Hypothalamus (tissue), 51 donors: ENCODE measurements at places on chromosomes 7 and 10.
A peak's percentile ranks its signal among the peaks of the same experiment; 100 is the strongest.

- DNase-seq: no peak
Measured at GRCh38 chr10:100759331-100759730, 13.9 kb downstream of the PAX2 start.

GRCh38 chr7:28815369-28815927, 142.7 kb downstream of the TRIL start:
- DNase-seq: no peak

- DNase-seq: no peak
Measured at GRCh38 chr10:16566202-16566805, 44.6 kb upstream of the C1QL3 start.

- no peak for DNase-seq
Measured at GRCh38 chr10:15236340-15236739, 67.8 kb upstream of the NMT2 start.

- DNase-seq: no peak
Measured at GRCh38 chr10:45411607-45411940, 37.6 kb downstream of the ALOX5 start.

DNA sequence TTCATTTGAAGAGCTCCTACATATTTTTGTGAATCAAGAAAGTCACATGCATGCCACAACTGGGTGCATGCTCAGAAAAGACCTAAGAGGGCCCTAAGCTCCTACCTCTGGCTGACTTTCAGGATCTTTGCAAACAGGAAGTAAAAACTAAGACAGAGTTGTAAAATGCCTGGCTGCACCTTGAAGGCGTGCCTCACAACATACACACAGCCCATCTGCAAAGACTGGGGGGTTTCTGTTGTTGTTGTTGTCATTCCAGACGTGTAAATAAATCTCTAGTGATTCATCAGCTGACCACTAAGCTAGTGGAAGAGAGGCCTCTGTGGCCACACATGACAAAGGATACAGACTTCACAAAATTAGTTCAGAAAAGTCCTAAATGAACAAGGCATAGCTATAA, 31.8 kb downstream of the SMURF1 start:
- no peak for DNase-seq

DNA sequence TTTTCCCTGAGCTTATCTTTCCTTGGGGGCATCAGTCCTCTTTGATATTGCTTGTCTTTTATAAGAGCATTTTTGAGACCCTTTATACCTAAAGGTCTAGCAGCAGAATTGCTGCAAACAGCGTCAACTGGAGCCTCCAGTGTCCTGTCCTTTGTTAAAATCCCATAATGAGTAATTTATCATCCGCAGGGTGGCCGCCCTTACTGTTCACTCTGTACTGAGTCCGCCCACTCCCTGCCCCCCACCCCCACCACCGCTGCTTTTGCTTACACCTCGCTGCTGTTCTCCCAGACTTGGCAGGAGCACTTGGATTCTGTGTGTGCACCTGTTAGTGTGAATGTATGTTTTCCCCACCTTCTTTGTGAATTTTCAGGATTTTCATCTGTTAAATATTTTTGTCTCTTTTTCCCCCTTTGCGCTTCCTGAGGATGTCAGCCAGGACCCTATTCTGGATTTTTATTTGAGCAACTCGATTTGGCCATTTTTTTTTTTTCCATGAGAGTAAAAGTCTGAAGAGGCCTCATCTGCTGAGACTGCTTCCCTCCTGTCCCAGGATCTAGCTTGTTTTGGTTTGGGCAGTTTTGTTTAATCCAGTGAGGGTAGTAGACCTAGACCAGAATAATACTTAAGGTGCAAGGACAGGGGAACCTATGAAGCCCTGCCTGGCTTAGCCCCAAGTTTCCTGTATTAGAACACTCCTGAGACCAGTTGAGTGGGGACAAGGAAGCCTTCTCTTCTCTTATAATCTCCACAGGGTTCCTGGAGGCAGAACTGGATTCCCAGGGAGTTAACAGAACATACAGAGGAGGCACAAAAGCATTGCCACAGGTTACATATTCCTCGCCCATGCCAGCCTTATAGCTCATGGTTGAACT, 8.2 kb downstream of the AGFG2 start:
- DNase-seq: no peak

GRCh38 chr7:45086331-45087065, 2.3 kb downstream of the NACAD start:
- DNase-seq: peak; percentile 72

DNA sequence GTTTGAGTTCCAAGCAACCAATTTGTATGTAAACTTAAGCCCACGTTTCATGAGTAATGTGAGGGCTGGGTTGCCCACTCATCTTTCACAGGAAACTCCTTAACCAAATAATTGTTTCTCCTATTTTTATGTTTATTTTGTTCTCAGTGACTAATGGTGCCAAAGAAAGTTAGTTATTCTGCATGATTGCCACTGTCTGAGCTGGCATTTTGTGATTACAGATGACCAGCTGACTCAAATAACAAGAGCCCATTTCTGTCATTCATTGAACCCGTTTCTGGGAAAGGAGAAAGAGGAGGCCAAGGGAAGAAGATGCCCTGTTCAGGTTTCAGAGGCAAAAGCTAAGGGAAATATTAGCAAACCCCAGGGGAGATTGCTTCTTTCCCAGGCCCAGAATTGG, 186.9 kb upstream of the MYO3A start:
- DNase-seq: no peak
